ENCODE measurements at places on chromosomes 13 and 19.

GRCh38 chr13:18943273-18943672 is 238.4 kb downstream of the TUBA3C start:
- DNase-seq: no peak

DNA sequence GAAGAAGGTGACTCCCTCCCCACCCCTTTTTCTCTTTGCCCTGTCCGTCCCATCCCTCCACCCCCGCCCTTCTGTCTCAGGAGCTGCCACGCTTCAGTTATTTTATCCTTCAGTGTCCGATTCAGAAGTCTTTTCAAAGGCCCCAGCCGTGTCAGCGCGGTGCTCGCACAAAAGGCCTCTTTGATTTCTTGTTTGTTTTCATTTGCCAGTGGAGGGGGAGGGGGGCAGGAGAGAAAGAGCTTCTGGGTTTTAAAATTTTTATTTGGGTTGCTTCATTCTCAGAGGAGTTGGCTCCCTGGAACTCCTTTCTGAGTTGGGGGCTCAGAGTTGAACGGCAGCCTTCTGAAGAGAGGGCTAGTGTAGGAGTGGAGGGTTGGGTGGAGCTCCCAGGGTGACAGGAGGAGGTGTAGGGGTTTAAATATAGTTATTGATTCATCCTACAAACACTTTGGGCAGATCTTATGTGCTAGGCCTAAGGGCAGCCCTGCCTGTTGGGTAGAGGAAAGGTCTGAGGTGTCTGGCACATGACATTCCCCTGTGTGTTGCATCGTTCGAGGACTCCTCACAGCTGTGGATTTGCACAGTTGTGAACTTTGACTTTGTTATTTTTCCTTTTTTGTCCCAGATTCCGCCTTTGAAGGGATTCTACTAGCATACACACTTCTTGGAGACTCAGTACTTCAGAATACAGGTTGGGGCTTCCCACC is 36.8 kb downstream of the NFIX start:
- DNase-seq: no peak

DNA sequence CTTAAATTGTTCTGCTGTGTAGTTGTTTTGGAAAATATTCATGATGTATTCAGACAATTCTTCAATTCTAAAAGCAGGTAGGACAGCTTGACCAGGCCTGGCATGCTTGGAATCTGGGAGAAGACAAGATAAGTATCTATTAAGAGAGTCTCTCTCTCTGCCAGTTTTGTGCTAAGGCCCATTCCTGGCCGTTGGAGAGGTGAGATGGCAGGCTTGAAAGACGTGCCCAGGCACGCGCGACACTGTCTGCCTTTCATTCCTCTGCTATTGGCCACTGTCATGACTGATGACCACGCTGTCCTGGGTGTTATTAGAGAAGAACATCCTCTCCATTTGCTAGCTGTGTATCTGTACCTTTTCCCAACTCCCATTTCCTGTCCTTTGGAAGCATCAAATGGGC is 90.3 kb downstream of the LHFPL6 start:
- no peak for DNase-seq

DNA sequence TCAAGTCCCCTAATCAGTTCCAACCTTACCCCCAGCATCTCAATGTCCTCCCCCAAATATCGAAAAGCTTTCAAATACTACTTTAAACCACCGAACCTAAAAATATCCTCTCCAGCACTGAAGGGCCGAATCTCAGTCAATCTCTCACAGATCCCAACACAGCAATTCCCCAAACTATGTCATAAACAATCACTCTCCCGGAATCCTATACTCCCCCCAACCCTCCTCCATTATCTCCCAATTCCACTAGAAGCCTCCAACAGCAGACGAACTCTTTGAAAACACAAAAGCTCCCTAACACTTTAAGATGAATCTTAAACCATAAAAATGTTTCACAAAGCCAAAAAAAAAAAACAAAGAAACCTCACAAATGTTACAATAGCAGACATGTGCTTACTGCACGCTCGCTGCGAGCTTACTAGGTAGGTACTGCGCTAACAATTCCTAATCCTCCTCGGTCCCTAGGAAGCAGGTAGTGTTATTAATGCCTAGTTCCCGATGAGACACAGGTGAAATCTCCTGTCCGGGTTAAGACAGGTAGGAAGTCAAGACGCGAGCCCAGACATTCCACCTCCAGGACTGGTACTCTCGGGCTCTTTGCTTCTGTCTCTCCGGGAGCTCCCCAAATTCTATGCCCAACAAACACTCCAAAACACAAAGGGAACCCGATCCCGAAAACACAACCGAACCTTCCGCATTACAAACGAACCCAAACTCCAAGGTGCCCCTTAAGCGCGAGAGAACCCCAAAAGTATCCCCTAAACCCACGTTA is 14.2 kb downstream of the FBXO46 start:
- DNase-seq: no peak

- no peak for DNase-seq
Measured at GRCh38 chr19:2561895-2562294, 86.0 kb downstream of the GADD45B start.

DNA sequence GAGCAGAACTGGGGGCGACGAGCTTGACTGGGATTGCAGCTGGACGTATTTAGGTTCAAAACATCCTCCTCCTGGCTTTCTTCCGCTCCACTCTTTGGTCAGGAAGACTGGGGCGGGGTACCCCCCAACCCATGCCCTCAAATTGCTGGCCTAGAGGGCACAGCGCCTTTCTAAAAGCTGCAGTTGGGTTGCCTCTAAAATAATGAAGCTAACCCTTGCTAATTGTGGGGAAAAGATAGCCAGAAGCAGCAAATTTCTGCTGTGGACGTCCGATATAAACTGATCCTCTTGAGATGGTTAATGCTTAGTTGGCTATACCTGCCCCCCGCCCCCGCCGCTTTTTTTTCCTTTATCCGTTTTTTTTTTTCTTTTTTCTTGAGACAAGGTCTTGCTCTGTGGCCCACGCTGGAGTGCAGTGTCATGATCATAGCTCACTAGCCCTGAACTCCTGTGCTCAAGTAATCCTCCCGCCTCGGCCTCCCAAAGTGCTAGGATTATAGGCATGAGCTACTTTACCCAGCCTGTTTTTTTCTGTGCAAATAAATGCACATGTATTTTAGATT is 754 bp upstream of the CHERP start:
- DNase-seq: no peak

GRCh38 chr19:34493038-34493648 is 11.6 kb downstream of the WTIP start:
- DNase-seq: no peak

GRCh38 chr13:79593641-79594275 is 112.8 kb downstream of the NDFIP2 start:
- DNase-seq: no peak

- DNase-seq: no peak
Measured at GRCh38 chr19:52748336-52748950, 13.6 kb upstream of the ZNF611 start.

DNA sequence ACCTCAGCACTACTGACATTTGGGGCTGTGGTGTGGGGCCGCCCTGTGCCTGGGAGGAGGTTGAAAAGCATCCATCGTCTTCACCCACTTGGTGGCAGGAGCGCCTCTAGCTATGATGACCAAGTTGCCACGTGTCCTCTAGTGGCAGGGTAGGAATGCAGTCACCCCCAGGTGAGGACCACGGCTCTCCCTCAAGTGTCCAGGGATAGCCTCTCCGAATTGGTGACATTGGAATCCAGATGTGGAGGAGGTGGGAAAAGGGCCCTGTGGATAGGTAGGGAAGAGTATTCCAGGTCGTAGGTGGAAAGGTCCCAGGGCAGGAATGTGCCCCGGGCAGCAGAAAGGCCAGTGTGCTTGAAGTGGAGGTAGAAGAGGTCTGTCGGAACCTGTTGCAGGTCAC is 37.6 kb downstream of the ARHGEF18 start:
- no peak for DNase-seq

GRCh38 chr19:58568453-58569130 is 4.5 kb downstream of the MZF1 start:
- no peak for DNase-seq

GRCh38 chr19:17123041-17123440 is 47.5 kb downstream of the MYO9B start:
- DNase-seq: no peak

GRCh38 chr19:17214508-17215126 is 540 bp upstream of the USE1 start:
- no peak for DNase-seq

- DNase-seq: no peak
Measured at GRCh38 chr13:112435973-112436372, 59.8 kb downstream of the SPACA7 start.

DNA sequence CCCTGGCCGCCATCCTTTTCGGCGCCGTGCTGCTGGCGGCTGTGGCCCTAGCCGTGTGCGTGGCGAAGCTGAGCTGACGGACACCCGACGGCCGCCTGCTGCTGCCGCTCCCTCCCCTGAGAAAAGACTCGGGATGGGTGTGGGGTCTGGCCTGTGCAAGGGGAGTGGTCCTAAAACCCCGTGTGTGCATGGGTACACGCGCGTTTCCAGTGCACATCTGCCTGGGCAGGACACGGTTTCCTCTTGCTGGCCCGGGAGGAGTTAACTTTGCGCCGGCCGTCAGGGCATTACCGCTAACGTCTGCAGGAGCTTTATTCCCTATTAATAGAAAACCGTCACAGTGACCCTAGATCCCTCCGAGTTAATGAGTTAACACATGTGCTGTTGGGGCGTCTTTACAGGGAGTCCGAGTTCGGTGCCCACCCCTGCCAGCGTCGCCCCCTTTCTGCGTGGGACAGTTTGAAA is 1.3 kb downstream of the RGS9BP start:
- DNase-seq: no peak

DNA sequence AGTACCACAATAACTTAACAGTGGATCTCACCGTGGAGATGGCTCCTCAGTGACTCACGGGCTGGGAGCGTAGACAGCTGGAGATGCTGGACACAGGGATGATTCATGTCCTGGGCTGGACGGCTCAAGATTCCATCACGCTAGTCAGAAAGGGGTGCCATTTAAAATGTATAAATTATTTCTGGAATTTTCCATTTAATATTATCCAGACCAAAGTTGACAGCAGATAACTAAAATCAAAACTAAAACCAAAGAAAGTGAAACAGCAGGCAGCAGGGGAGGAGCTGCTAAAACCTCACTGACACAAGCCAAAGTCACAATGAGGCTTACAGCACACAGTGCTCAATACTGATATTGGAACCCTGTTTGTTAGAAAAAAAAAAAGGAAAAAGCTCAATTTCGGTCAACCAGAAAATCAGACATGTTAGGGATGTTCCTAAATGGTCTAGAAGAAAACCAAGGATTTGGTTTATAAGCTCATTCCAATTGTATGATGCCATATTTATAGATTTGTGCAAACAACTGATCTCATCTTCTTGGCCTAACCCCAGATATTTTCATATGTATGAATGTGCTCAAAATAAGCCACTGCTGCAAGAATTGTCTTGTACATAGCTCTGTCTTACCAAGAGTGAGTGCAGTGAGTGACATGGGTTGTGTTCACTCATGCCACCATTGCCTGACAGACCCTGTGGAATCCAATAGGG is 111.8 kb downstream of the SACS start:
- DNase-seq: peak; percentile 56

DNA sequence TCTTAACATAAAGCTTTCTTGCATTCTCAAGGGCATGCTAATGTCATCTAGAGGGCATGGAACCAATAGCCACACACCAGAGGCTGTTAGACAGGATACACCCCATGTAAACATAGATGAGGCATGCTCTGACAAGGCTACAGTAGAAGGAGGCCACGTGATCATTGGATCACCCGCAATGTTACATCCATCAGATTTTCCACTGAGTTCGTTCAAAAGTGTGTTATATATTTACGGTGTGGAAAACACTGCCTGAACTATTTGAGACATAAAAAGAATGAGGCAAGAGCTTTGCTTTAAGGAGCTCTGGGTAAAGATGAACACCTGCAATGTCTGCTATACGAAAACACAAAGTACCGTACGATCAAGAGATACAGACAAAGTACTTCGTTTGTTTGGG is 817.5 kb upstream of the SLC10A2 start:
- DNase-seq: no peak

- no peak for DNase-seq
Measured at GRCh38 chr19:37896180-37896579, 10.2 kb downstream of the WDR87 start.

GRCh38 chr13:34897220-34897619 is 44.9 kb upstream of the NBEA start:
- no peak for DNase-seq

DNA sequence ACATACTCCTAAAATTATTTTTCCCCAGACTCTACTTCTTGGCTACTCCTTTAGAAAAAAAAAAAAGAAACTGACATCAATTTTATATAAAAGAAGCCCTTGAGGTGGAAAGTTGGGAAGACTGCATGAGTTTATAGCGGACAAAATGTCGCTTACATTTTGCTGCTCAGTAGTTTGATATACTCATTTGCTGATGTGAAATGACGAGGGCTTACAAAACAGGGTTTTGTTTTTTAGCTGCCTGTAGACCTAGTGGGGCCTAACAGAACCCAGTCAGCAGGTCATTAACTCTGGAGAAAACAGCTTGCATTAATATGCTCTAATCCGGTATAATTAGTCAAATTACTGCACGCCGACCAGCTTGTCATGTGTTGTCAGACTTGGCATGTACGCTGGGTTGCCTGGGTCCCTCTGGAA is 37.6 kb upstream of the MAB21L1 start:
- no peak for DNase-seq

- DNase-seq: no peak
Measured at GRCh38 chr13:114071991-114072390, 60.4 kb downstream of the RASA3 start.

DNA sequence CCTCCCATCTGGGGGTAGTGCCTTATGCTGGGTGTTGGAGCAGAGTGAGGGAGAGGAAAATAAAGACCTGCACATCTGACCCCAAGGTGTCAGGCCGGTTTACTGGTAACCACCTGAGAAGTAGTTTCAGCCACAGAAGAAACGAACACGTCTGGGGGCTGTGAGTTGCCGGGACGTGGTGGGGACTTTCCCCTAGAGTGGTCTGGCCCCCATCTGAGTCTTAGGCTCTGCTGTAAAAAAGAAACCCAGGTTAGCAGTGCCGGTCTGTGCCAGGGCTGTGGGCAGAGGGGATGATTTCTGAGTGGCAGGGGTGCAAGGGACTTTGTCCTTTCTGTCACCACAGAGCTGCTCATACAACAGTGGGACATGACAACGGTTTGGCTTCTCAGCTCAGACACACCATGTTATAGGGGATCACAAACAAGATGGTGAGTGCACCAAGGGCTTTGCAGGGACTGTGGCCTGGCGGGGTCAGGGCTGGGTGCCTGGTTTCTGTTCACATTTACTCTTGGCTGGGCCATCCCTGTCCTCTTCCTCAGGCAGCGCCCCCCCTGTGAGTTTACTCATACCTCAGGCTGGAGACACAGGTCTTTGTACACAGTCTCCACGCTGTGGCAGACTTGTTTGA is 9.0 kb downstream of the GCDH start:
- no peak for DNase-seq

- no peak for DNase-seq
Measured at GRCh38 chr13:111547726-111548273, 227.4 kb downstream of the TEX29 start.

- DNase-seq: no peak
Measured at GRCh38 chr19:8477889-8478288, 24.6 kb downstream of the PRAM1 start.

- no peak for DNase-seq
Measured at GRCh38 chr13:23867027-23867491, 22.1 kb downstream of the MIPEP start.
